ENCODE measurements at places on chromosomes 11 and 22.

GRCh38 chr11:80958987-80959386, 1518.2 kb upstream of the TENM4 start:
- peak; percentile 39 for DNase-seq

DNA sequence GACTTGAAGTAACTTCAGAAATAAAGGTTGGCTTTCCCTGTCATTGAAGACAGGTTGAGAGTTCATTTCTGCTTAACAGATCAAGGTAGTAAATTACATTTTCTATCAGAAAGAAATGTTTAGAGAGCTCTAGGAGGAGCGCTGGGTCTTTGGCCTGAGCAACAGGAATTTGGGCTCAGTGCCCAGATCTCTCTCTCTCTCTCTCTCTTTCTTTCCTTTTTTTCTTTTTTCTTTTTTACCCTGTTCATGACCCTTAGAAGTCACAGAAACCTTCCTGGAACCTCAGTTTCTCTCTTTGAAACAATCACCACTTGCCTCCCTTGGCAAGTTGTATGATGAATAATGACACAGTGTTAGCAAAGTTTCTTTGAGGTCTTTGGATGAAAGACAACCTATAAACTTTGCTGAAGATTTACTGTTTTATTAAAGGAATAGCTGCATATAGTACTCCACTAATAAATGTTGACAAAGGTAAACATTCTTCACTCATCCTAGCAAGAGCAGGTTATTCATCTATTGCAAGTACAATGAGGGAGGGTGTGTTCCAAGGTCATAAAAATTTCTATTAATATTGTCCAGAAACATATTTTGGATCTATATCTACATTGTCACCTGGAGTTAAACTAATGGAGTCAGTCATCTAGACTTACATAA, 35.5 kb upstream of the RASSF10 start:
- no peak for DNase-seq

DNA sequence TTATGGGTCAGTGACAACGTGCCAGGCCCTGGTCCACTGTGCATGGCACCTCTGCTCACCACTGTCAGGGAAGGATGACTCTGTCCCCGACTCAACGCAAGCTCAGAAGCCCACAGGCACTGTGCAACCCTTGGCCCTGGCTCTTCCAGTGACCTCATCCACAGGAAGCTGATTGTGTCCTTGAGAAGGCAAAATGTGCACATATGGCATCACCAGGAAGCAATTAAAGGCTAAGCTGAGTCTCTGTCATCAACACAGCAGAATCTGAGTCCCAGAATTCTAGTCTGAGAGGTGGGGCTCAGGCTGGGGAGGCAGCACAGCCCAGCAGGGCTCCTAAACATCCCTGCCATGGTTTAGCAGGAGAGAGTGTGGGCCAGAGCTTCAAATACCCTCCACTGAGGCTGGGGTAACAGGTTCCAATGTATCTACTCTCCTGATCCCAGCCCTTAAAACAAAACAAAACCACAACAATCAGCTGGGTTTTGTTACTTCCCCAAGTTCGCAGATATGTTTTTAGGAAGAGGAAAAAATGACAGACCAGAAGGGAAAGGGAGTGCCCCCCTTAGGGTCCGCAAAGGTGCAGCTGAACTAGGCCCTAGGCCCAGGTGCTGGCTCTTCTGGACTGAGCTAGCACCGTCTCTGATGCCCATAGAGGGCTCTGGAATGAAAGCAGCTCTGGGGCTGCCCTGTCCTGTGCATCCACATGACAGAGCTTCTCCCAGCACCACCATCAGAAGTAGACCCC, 33.5 kb upstream of the GNAZ start:
- DNase-seq = peak; percentile 67

- DNase-seq = peak; percentile 84
These were observed 540.0 kb downstream of the SOX6 start for GRCh38 chr11:15816260-15816871.

DNA sequence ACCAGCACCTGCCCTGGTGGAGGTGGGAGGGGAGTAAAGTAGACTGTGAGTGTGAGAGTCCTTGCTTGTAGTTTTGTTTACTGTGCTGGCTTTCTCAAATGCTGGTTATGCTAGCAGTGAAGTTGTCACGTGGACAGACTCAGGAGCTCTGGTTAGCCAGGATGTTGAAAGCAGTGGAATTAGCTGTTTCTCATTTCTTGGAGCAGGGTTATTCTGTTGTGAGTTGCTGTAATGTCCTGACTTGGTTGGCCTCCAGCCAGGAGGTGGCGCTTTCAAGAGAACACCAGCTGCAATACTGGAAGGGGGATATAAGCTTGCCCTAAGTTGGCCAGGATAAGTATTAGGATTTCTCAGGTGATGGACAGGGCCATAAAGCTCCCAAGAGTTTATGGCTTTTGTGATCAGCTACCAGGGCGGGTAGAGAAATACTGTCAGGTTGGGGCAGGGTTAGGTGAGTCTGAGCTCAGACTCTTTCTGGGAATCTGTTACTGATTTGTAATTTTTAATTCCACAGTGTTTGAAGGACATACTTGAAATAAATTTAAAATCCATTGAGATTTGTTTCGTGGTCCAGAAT, 13.7 kb downstream of the CYP2D6 start:
- no peak for DNase-seq

GRCh38 chr11:76708972-76709660, 38.6 kb upstream of the LRRC32 start:
- no peak for DNase-seq

GRCh38 chr11:117009905-117010605, 88.2 kb downstream of the SIK3 start:
- peak; percentile 13 for DNase-seq

DNA sequence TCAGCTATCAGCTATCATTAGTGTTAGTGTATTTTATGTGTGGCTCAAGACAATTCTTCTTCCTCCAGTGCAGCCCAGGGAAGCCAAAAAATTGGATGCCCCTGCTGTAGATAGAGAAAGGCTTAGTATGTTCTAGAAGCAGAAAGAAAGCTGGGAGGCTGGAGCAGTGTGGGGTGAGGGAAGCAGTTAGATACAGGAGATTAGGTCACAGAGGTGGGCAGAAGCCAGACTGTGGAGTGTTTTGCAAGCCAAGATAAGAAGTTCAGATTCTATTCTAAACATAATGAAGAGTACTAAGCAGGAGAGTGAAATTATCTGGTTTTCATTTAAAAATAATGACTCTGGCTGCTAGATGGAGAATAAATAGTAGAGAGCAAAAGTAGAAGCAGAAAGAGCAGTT, 381.7 kb downstream of the DCDC1 start:
- DNase-seq = no peak

DNA sequence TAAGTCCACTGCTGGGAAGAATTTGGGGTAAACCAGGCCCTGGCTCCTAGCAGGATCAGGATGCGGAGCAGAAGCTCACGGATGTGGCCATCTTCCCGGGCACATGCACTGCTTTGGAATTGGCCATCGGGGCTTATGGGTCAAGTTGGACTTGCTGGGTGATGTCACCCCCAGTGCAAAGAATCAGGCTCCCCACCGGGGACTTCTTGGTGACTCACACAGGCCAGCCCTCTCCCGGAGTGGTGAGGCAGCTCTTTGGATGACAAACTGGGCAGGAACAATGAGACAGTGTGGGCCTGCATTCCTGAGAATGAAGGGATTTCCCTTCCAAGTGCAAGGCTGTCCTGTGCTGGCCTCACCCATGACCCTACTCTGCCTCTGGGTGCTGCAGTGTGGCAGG, 128.8 kb upstream of the ANO1 start:
- DNase-seq = peak; percentile 56

DNA sequence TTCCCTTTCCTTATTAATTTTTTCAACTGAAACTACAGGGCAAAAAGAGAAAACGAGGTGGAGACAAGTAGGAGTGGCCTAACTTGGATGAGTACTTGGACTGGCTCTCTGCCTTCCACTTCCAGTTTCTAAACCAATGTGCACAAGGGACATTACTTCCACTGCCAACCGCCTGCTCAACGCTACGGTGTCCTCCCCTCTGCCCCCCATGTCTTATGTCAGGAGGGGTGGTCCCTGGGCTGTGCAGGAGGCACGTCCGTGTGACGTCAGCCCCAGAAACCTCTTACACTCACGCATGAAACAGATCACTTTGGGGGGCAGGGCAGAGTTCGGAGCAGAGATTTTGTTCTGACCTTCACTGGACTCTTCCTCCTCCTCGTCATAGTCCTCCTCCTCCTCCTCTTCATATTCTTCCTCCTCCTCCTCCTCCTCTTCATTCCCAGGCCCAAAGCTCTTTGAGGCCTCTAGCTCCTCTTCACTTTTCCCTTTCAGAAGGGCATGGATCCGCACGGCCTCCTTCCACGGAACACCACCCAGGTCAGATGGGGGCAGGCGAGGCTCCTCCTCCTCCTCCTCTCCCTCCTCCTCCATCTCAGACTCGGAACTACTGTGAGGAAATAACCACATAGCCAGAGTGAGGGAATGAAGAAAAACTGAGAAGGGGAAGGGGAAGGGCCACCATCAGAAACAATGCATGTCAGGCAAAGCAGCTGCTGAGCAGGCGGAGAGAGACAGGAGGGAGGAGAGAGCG, 57.4 kb upstream of the BID start:
- no peak for DNase-seq

DNA sequence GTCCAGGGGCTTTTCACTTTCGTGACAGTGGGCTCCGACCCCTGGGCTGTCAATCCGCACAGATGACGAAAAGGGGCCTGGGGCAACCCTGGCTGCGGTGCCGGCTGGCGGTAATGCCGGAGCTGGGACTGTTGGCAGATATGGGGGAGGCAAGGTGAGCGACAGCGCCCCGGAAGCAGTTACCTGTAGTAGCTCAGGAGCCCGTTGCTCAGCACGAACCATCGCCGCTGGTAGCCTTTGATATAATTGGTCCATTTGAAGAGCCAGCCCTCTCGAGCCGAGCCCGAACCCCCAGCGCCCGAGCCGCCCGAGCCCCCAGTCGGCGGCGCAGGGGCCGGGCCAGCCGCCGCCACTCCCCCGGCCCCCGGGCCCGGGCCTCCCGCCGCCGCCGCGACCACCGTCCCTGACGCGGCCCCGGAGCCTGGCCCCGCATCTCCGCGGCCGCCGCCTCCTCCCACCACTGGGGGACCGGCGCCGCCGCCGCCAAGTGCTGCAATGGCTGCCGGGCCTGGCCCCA, 396 bp downstream of the OSBP start:
- peak; percentile 1 for DNase-seq

GRCh38 chr11:126098204-126098769, 35.6 kb upstream of the CDON start:
- no peak for DNase-seq

GRCh38 chr11:113462830-113463229, 12.4 kb downstream of the DRD2 start:
- no peak for DNase-seq

- peak; percentile 31 for DNase-seq
These were observed 2093.5 kb downstream of the LRRC4C start for GRCh38 chr11:39365809-39366436.

GRCh38 chr11:124657904-124658303, 15.6 kb downstream of the SIAE start:
- peak; percentile 47 for DNase-seq

- DNase-seq = no peak
These were observed 1.8 kb downstream of the TESMIN start for GRCh38 chr11:68749229-68750123.

DNA sequence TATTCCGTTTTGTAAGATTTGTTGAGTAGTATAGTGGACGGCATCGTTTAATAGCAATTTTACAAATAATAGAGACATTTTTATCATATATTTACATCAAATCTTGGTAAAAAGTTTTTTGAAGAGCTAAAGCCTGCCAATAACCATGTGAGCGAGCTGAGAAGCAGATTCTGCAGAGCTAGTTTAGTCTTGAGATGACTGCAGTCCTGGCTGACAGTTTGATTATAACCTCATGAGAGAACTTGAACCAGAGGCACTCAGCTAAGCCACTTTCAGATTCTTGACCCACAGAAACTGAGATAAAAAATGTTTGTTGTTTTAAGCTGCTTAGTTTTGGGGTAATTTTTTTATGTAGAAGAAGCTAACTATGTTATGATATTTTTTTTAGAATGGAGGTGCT, 78.9 kb downstream of the PDE3B start:
- no peak for DNase-seq

GRCh38 chr11:41403458-41403857, 56.0 kb downstream of the LRRC4C start:
- no peak for DNase-seq

GRCh38 chr11:27558401-27558800, 51.8 kb upstream of the LIN7C start:
- no peak for DNase-seq

- DNase-seq = no peak
These were observed 24.2 kb downstream of the SNU13 start for GRCh38 chr22:41664490-41664889.
